NCI-H187 (cell line): ENCODE measurements at places on chromosomes 4 and X.

- no peak for DNase-seq
Measured at GRCh38 chrX:50697691-50698090, 116.3 kb downstream of the SHROOM4 start.

- DNase-seq = no peak
Measured at GRCh38 chr4:159639671-159640323, 536.9 kb downstream of the RAPGEF2 start.

GRCh38 chrX:125175991-125176584, 143.6 kb upstream of the TEX13C start:
- no peak for DNase-seq

DNA sequence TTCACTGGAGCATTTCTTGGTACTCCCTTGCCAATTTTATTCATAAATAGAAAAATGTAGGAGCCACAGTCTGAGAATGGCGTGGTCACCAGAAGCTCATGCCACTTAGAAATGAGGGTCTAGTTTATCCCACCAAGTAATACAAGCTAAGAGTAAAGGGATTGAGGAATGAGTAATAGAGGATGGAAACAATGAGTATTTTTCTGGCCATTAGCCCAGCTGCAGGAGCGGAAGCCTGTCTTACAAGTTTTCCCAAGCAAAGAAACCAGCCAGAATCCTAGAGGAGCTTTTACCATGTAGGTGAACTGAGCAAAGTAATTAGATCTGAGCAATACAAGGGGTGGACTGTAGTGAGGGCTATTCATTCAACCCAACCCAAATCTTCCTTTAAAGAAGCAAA, 160.7 kb upstream of the NPY2R start:
- DNase-seq = no peak

DNA sequence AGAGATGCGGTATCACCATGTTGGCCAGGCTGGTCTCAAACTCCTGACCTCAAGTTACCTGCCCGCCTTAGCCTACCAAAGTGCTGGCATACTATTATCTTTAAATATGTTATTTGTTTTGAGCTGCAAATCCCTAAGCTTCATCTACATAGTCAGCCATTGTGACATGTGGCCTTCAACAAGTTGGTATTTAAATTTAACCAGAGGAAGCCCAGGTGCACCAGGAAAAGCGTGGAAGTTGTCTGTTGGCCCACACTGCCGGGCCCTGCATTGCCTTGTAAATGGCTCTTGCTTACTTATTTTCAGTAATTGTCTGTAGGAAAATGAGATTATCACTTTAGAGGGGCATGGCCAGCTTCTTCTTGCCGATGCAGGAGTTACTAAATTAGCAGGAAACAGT, 6.0 kb downstream of the WWC2 start:
- no peak for DNase-seq

GRCh38 chrX:37905436-37906147, 58.2 kb upstream of the DYNLT3 start:
- no peak for DNase-seq
